ENCODE measurements at places on chromosomes 13 and 19. TPM values are rescaled to one million over a fixed set of nuclear protein-coding genes. Genes with fewer than 3 reads are reported as not detected.

Gene NXNL1
- not detected for total RNA-seq

Gene ZNF45
- 15.1 TPM for total RNA-seq

Gene SYNE4
- not detected for total RNA-seq

Gene FUT6
- 0.20 TPM for total RNA-seq

Gene IGFLR1
- total RNA-seq: 1.2 TPM

Gene TUBA3C
- not detected for total RNA-seq

Gene LRRC25
- total RNA-seq: 3.7 TPM

Gene KCNN4
- total RNA-seq: 3.5 TPM

Gene TUBB4A
- total RNA-seq: 0.49 TPM

Gene SPIB
- 0.30 TPM for total RNA-seq

Gene OR7A5
- not detected for total RNA-seq

Gene CCL25
- 0.39 TPM for total RNA-seq

Measured in skin of body (tissue), 3 donors.